H9 (cell line): ENCODE measurements at places on chromosomes 3 and 15. TPM values are rescaled to one million over a fixed set of nuclear protein-coding genes. Genes with fewer than 3 reads are reported as not detected.

NRG4 gene
- total RNA-seq = not detected in 2 replicates

ZPLD1 gene
- total RNA-seq = not detected in 2 replicates

SERPINI2 gene
- total RNA-seq = 0.22 TPM in 1 of 2 replicates, not detected in the other

CCDC174 gene
- 11.5 and 15.2 TPM in 2 replicates for total RNA-seq

GOLGA8O gene
- not detected in 2 replicates for total RNA-seq

SNAPC5 gene
- 28.9 and 30.7 TPM in 2 replicates for total RNA-seq

ATP13A5 gene
- not detected in 2 replicates for total RNA-seq

CKMT1B gene
- total RNA-seq = 31.0 and 36.7 TPM in 2 replicates
